ENCODE measurements at places on chromosomes 11 and 22.
A peak's percentile ranks its signal among the peaks of the same experiment; 100 is the strongest.

DNA sequence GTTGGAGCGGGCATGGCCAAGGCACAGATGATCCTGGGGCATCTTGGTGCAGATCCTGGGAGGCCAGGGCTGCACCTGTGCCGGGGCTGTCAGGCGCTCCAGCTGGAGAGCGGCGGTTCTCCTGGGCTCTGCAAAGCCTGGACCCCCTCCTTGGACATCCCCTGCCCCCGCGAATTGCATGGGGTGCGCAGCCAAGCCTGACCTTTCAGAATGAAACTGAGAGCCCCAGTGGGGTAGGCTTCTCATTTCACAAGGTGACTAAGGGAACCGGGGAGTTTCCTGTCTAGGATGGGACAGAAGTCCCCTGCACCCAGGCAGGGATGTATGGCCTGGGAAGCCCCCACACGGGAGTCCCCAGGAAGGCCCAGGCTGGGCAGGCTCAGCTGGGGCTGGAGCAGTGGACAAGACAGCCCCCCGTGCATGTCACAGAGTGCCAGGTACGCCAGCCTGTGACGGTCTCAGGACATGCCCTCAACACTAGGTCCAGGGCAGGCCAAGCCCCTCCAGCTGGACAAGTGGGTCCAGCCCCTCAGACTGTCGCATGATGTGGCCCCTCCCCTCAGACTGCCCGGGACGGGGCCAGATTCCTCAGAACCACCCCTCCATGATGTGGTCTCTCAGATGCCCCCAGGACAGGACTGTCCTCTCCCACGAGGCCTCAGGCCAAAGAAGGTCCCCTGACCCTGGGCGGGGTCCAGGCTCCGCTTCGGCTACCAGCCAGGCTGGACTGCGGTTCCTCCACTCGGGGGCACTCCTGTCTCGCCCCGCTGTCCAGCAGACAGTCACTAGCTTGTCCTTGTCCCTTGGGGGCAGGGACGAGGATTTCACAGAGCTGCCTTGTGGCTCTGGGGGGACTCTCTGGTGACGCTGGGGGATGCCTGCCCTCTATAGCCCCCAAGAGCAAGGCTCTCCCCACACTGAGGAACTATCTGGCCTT, 2.3 kb downstream of the LSP1 start:
- DNase-seq: peak; percentile 35

- DNase-seq: no peak
Measured at GRCh38 chr11:17547932-17548331, 873 bp downstream of the OTOG start.

GRCh38 chr11:134761926-134762247, 349.8 kb upstream of the B3GAT1 start:
- DNase-seq: no peak

- DNase-seq: no peak
Measured at GRCh38 chr22:37896181-37896592, 9.9 kb upstream of the MICALL1 start.

GRCh38 chr22:22040472-22040871, 57.9 kb upstream of the TOP3B start:
- DNase-seq: no peak

Data from activated T-helper 9 cell treated with anti-CD3 and anti-CD28 coated beads, Interleukin-2, amount 50 U/mL, for 16 hours (primary cell).